ENCODE measurements at places on chromosomes 1 and 21.
A peak's percentile ranks its signal among the peaks of the same experiment; 100 is the strongest.

- peak; percentile 71 for DNase-seq
Observed at GRCh38 chr1:6475381-6476133, 9.6 kb upstream of the TNFRSF25 start.

DNA sequence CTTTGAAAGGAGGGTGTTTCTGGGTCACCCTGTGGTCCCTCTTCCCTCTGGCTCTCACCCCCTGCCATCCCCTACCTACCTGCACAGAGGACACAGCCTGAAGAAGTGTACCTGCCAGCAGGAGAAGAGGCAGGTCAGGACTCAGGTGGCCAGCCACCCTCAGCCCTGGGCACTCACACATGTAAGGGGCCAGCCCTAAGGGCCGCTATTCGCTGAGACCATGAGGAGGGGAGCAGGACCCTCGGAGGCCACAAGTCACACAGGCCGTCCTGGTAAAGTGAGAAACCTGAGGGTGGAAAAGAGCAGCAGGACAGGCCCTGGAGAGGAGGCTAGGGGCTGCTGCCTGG, 1.2 kb downstream of the ZNF692 start:
- no peak for DNase-seq

- no peak for DNase-seq
Observed at GRCh38 chr21:46160657-46160906, 5.2 kb upstream of the FTCD start.

GRCh38 chr1:211843507-211844298, 13.1 kb upstream of the LPGAT1 start:
- DNase-seq = no peak

- no peak for DNase-seq
Observed at GRCh38 chr1:182143825-182144645, 82.5 kb upstream of the ZNF648 start.

- no peak for DNase-seq
Observed at GRCh38 chr1:233144434-233144833, 151.1 kb downstream of the PCNX2 start.

- DNase-seq = no peak
Observed at GRCh38 chr1:114063544-114063943, 84.3 kb downstream of the OLFML3 start.

- DNase-seq = no peak
Observed at GRCh38 chr1:165856021-165856420, 28.6 kb downstream of the UCK2 start.

- no peak for DNase-seq
Observed at GRCh38 chr1:40313958-40314720, 2.9 kb downstream of the COL9A2 start.

Measured in HTR-8/SVneo (cell line).